Frontal cortex (tissue), 4 donors: ENCODE measurements at places on chromosomes 12 and 14.

GRCh38 chr14:69315301-69315700 is 55.3 kb downstream of the GALNT16 start:
- DNase-seq, result no peak

- DNase-seq, result peak; percentile 58
These were observed 14.3 kb upstream of the ARMH4 start for GRCh38 chr14:58166005-58166983.

- no peak for DNase-seq
These were observed 62.5 kb downstream of the ETNK1 start for GRCh38 chr12:22687361-22688076.

DNA sequence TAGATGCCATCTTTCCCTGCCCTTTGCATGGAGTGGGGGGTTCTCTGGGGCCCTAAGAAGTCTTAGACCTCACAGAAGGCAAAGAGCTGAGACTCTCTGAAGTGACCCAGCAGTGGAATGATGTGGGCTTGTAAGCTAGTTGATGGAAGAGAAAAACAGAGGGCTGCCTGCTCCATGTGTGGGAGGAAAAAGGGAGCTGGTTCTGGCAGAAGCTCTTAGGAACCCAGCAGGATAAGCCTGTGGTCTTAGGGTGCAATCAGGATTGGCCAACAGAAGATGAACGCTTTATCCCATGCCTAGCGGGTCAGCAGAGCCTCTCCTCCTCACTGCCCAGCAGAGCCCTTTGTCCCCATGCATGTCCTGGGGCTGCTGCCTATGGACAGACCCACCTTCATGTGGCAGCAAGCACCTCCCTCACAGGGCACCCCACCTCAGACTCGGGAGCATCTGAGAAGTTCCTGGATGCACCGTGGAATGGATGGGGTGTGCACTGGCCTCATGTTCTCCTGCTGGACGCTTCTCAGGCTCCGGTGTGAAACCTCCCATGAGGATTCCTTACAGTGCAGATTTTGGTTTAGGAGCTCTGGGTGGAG is 152.7 kb downstream of the ADGRD1 start:
- DNase-seq, result no peak

GRCh38 chr14:35808076-35808637 is 938 bp downstream of the RALGAPA1 start:
- no peak for DNase-seq

DNA sequence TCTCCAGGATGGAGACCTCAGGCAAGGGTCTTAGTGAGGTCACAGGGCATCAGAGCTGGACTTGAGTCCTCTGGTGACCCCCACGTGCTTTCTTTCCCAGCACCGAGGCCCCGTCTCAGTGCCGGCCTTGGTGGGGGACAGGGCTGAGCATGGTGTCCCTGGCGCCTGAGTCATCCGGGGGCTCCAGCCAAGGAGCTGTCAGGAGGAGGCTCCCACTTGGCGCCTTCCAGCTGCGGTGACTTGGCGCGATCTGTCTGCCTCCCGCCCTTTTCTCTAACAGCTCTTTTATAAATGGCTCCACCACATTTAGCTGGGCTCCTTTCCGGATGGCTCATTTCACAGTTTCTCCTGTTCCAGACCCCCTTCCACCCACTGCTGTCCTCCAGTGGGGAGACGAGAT is 60.4 kb downstream of the PRMT8 start:
- peak; percentile 37 for DNase-seq
